Stimulated activated naive CD4-positive, alpha-beta T cell (primary cell): ENCODE measurements at places on chromosomes 5 and 9.

DNA sequence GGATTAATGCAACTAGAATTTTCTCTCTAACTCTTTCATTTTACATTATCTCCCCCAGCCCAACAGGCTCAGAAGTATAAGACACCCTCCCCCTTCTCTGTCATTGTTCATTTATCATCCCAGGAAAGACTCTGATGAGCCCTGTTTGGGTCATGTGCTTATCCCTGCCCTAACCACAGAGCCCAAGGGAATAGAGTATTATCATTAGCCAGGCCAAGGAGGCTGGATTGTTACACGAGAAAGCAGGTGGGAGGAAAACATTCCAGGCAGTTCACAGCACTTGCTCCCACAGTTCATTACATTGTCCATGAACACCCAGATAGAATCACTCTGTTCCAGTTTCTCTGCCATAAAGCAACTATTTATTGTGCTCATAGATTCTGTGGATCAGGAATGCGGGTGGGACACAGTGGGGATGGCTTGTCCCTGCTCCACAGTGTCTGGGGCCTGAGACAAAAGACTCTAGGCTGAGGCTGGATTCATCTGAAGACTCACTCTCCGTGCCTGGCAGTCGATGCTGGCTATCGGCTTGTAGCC, 59.5 kb upstream of the TMEM215 start:
- no peak for DNase-seq

DNA sequence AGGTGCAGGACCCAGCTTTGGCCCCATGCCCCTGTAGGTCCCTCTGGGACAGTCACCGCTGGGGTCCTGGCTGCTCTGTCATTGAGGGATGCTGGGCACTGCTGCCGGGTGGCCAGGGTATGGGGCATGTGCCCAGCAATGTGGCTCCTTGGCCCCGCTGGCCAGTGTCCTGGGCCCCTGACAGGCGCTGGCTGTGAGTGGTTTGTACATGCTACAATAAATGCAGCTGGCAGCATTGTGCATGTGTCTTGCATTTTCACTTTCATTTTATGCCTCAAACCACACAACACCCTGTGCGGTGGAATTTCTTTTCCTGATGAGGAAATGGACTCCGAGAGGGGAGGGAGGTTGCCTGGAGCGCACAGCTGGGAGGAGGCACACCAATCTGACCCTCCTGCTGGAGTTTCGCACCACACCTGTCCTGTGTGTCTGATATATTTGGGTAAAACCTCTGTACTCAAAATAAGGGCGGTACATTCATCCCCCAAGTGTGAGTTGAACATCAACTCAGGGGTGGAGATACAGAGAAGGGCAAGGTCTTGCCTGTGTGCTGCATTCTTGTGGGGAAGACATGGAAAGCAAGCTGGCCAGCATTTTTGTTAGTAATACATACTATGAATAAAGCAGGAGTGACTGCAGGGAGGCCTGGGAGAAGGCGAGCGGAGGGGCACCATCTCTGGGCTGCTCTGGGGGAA, 11.7 kb downstream of the TSPAN17 start:
- DNase-seq = no peak

- DNase-seq = no peak
Observed at GRCh38 chr9:69617006-69617405, 55.2 kb downstream of the APBA1 start.

GRCh38 chr5:110087829-110088228, 398.1 kb downstream of the MAN2A1 start:
- no peak for DNase-seq

GRCh38 chr9:80867731-80868130, 821.6 kb downstream of the TLE1 start:
- no peak for DNase-seq

DNA sequence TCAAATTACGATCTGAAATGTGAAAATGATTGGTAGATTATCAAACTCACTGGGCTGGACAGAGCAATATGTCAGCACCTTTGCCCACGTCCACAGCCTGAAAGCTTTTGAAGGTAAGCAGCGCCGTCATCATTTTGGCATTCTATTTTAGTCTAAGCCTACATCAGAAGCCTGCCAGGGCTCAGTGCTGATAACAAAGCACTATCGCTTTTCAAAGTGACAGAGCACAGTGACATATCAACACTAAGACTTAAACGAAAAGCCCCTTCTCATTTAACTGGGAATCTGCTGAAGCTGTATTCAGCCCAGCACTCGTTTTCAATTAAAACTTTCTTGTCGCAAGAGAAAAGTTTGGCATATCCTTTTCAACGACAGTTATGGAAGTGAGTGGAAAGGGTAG, 1076.3 kb downstream of the PTPRD start:
- no peak for DNase-seq

DNA sequence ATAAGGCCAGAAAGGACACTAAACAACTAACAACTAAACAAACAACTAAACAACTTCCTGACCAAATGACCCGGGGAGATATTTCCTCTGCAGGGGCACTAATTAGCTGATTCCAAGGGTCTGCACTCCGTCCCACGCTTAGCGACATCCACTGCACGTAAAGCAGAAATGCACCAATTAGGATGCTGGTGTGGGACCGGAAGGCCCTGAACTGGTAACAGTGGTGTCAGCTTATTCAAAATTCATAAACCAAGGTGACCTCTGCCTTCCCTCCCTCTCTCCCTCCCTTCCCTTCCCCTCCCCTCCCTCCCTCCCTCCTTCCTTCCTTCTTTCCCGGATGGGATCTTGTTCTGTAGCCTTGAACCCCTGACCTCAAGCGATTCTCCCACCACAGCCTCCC, 9.6 kb downstream of the RASGEF1C start:
- no peak for DNase-seq

DNA sequence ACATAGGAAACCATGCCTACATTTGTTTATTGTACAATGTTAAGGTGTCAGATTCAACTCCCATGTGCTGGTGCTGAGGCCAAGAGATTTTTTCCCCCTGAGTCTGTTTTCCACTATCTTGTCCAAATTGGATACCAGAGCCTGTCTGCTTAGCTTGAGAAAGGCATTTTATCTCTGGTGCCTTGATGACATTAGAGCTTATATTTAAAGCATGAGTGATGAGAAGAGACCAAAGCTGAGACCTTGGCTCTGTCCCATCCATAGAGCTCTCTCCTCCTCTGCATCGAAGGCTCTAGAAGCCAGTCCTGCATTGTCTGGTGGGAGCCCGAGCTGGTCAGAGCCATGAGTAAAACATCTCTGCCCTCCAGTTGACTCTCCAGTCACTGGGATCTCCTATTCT, 10.4 kb upstream of the PPP2CA start:
- DNase-seq = no peak

DNA sequence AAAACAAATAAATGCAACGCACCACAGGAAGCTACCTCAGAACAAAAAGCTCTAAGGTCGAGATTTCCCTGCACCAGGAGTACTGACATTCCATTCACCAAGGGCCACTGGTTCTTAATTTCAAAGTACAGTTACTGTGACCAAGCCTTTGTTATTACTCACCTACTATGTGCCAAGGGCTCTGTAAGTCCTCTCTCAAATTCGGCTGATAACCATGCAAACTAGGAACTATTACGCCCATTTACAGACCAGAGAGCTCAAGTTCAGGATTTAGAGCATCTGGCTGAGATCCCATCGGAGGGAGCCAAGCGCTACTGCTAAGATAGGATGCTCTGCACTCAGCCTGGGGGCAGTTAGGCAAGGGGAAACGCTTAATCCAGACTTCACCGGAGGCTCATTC, 5.6 kb downstream of the MYO10 start:
- DNase-seq = no peak

DNA sequence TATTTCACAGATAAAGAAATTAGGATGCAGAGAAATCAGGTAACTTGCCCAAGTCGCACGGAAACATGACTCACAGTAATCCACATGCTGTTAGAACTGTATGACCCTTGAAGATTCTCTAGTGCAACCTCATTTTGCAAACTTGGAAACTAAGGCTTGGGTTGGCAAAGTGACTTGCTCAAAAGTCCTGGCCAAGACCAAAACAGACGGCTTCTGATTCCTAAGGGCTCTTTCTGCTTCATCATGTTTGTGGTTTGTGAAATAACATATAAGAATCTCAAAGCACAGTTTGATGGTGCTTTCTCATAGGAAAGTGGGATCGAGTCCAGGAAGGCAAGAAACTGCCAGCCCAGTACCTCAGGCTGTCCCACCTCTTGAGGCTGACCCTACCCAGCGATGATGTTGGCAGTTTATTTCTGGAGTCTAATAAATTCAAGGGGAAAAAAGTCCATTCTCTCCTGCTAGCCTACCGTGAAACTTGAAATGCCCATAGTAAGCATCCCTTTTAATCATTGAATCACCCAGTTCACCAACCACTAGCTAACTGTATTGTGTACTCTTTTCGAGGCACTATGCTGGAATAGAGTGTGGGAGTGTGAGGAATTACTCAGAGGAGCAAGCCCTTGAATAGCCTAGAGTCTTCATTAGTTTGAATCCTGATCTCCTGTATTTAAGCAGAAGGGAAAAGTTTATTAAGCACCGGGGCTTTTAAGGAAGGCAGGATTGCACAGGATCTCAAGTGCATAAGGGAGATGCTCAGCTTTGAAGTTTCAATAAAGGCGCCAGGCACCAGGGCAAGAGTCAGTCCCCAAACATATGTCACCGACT, 14.1 kb downstream of the CAPSL start:
- DNase-seq = no peak

DNA sequence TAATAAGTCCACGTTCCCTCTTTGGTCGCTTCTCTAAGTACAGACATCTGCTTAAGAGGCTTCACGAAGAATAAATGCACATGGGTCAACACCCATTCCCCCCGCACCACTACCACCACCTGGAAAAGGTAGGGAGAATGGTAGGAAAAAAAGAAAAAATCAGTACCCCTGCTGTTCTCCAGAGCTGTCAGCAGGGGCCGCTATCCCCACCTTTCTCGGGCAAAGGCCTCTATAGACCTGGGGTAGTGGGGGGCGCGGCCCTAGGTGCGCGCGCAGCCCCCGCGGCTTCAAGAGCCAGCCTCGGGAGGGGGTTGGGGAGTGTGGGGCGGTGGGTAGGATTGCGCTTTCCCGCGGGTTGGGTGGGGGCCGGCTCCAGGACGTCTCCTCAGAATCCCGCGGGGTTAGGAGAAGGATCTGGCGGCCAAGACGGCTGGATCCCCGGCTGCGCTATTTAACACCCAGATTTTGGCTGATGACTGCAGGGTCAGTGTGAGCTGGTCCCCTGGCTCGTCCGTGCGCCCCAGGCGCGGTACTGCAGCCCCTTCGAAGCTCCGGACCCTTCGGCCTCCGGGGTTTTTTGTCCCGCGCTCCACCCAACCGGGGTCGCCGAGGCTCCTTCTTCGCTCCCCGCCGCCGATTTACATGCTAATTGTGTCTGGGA, 1.6 kb upstream of the SEMA6A start:
- no peak for DNase-seq

GRCh38 chr9:2297771-2298170, 282.6 kb downstream of the SMARCA2 start:
- no peak for DNase-seq

GRCh38 chr5:92409134-92409533, 1026.0 kb upstream of the ARRDC3 start:
- DNase-seq = no peak

- DNase-seq = no peak
Observed at GRCh38 chr5:91136271-91136670, 246.8 kb downstream of the ARRDC3 start.

DNA sequence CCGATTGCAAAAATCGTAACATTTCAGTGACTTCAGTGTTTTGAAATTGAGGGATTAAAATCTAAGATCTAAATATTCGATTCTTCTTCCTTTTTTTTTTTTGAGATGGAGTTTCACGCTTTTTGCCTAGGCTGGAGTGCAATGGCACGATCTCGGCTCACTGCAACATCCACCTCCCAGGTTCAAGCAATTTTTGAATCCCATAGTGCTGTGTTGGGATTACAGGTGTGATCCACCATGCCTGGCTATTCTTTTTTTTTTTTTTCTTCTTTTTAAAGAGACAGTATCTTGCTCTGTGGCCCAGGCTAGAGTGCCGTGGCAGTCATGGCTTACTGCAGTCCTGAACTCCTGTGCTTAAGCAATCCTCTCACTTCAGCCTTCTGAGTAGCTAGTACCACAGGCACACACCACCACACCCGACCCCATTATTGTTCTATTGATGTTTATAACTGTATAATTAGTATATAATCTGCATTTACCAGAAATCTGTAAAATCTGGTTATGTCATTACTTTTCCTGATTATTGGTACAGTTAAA, 42.7 kb downstream of the NSD1 start:
- DNase-seq = no peak

- DNase-seq = no peak
Observed at GRCh38 chr9:130201974-130202373, 29.8 kb downstream of the NCS1 start.

DNA sequence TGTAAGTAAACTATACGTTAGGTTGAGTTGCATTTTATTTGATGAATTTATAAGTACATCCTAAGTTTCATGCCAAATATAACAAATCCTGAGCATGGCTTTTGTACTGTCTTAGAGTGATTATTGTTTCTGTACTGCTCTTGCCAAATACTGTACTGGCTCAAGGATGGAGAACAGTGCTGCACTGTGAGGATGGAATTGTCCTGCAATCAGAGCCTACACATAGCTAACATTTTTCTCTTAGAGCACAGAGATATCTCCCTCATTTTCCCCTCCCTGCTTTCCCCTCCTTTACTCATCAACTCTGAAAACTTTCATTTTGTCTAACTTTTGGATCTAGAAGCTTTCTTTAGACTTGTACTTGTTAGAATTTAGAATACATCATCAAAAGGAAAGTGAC, 28.3 kb downstream of the LRRC70 start:
- no peak for DNase-seq

DNA sequence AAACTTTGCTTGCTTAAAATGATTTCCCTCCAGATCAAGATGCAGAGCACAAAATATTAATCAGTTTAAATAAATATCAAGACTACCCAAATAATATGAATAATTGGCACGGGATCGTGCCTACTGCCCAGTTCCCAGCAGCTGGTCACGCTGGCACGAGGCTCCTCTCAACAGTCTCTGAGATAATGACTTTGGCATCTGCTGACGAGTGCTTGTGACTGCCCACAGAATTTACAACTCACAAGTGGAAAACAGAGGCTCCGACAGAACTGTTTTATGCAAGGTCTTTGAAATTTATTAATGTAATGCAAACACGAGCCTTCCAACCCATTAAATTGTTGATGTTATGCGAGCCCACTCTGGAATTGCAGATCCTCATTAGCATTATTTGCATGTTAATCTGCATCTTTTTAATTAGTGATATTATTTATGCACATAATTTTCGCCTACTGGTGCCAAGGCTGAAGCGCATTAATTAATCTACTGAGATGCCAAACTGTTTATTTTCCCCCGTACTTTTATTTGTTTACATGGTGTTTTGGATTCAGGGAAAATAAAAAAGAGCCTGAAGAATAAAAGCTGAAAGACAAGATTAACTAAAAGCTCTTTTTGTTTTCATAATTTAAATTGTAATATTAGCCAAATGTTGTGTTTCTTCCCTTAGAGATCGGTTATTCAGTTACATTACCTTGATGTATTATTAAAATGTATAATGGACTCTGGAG, 369.3 kb upstream of the IRX1 start:
- DNase-seq = no peak

- DNase-seq = no peak
Observed at GRCh38 chr5:113232221-113232620, 202.6 kb downstream of the TSSK1B start.

GRCh38 chr5:107430071-107430625, 240.6 kb downstream of the EFNA5 start:
- DNase-seq = no peak

GRCh38 chr5:43415935-43416802, 4.0 kb upstream of the CCL28 start:
- no peak for DNase-seq

GRCh38 chr5:77844373-77844622, 68.2 kb upstream of the TBCA start:
- DNase-seq = no peak
